ENCODE measurements at places on chromosomes 2 and 18.

DNA sequence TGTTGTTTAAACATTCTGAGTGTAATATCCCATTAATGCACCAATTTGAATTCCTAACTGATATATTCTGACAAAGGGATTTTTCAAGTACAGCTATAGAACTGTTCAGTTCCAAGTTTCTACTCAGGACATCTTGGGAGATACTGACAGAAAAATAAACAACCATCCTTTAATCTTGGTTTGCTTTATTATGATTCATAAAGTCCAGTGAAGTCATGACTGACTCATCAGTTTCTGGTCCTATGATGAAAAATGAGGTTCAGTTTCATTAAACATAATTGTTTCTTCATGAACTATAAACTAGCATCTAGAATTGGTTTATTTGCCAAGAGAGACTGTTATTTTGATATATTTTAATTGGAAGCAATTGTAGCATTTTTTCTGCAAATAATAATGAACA lies 896.2 kb downstream of the CCDC85A start:
- no peak for DNase-seq

DNA sequence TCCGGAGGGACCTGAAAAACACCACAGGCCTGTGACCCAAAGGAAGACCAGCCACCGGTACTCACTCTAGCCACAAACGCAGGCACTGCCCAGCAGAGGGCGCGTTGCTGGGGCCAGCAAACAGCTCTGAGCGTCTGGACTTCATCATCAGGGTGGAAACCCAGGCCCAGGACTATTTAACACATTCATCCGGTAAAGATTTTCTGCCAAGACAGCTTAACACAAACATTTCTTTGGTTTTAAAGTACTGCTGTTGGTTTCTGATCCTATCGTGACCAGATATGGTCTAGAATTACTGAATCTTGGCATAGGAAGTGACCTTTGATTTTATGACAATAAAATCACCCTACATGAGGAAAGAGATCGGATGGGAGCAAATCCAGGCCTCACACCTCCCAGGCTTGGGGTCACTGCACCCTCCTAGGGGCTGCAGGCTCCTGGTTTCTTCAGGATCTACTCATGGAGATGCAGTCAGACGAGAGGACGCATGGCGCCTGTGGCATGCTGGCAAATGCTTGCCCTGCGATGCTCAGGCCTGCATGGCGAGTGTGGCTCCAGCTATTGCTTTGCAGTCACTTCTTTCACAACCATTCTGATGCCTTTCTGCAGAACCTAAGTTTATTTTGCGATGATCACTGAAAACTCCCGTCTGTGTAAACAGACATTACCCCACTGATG lies 130.4 kb downstream of the COL4A4 start:
- no peak for DNase-seq

DNA sequence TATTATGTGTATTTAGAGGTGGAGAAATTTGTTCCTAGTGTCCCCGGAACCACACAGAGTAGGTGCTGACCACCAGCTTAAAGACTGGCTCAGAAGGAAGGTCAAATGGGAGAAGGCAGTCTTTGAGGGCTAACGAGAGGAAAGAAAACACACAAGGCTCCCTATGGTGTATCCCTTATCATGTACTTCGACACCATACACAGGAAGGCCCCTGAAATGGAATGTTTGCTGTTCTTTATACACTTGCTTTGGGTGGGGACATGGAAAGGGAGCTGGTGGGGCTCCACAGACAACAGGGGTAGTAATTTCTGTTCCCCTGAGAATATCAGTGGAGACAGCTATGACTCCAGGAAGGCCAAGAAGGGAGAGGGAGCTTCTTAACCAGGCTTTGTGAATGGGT lies 6.0 kb downstream of the EPAS1 start:
- DNase-seq, result no peak

DNA sequence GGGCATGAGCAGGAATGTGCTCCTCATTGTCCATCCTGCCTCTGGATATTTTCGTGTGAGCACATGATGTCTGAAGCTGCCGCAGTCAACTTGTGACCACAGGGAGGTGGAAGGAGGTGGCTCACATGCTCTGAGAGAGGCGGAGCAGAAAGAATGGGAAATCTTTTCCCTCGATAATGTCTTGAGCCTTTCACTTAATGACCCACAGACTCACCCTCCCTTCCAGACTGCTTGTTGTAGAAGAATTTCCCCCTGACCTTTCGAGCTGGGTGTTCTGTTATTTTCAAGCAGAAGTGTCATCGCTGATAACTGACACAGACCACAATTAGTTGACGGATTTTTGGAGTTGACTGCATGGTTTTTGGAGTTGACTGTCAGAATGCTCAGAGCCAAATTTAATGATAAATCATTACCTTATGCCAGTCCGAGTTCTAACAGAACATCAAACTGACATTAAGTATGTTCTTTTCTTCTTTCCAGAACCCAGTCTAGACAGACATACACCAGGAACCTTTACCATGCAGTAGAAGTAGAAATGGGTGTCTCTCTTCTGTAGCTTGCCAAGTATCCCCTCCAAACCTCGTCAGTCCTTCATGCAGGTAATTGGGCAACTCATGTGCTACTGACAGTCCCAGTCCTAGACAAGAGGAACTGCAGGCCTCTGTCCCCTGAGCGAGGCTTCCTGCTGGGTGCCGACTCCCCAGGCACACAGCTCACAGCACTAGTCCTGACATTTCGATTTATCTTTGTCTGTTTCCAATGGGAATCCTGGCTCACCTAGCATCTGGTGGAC lies 29.4 kb upstream of the RTTN start:
- no peak for DNase-seq

- no peak for DNase-seq
Observed at GRCh38 chr2:10030311-10030736, 13.0 kb upstream of the KLF11 start.

DNA sequence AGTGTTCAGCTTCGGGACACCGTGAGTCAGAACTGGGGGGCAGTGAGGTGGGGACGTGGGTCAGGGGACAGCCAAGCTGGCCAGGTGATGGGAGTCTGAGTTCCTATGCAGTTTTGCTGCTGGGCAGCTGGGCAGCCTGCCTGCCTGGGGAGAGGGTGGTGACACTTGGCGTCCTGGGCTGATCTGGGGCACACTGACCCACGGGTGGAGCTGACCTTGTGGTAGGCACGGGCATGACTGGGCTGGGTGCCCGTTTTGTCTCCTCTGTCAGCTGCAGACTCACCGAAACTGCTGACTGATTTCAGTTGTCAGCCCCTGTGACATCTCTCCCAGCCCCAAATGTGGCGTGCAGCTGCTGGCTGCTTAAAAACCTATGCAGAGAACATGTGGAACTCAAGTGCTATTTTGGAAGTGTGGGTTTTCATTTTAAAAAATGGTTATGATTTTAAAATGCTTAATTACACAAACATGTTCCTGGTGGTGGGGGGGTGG lies 32.6 kb upstream of the E2F6 start:
- DNase-seq, result no peak

- no peak for DNase-seq
Observed at GRCh38 chr2:207090389-207090788, 75.4 kb downstream of the KLF7 start.

DNA sequence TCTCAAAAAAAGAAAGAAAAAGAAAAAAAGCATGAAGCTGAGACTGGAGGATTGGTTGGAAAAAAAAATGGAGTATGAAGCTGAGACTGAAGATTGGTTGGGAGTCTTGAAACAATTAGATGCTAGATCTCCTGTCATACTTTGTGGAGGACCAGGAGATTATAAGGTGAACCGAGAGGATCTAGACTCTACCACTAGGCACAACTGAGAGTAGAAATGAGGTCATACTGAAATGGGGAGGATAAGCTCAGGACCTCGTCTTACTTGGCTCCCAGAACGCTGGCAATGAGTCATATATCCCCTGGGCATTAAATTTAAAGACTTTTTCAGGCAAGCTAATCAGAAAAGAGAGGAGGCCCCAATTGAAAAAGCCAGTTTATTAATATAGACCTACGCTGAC lies 3.3 kb upstream of the ORC2 start:
- no peak for DNase-seq
